Colonic mucosa (tissue), 4 donors: ENCODE measurements at places on chromosomes 2 and 18.
A peak's percentile ranks its signal among the peaks of the same experiment; 100 is the strongest.

- H3K4me1 ChIP-seq = no peaks in the 10 kb centered on the region
- no peaks in the 10 kb centered on the region for H3K36me3 ChIP-seq
- no peak overlapping the region for H3K4me3 ChIP-seq
These were observed 269.5 kb downstream of the EIPR1 start for GRCh38 chr2:3108105-3108504.

DNA sequence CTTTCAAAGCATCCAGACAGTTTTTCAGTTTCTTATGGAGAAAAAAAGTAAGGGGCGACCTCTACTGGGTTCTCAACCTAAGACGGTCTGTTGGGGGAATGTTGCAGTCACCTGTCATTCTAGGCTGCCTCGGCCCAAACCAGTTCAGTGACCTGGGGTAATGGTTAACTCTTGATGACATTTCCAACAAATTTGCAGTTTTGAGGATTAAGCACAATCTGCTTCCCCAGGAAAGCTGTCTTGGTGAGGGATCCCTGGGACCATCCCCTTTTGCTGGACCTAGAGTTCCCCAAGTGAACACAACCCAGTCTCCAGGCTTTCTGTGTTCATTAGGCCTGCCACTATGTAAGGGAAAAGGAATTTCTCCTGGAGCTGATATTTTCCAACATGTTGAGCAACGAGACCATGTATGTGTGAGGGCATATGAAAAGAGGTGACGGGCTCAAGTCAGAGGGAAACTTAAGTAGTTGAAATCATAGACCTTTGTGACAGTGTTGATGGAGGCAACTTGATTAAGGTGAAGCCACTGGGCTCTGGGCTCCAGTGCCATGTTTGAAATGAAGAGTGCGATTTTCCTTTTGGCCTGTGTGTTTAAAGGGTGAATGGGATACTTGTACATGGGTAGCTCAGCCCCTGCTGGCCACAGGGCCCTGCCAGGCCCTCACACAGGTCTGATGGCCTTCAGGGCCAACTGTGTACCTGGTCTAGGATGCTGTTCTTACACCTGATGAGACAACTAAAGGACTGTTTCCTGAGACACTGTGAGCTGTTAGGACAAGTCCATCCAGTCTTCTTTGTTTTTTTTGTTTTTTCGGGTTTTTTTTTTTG lies 27.0 kb downstream of the FOSL2 start:
- no peak overlapping the region for H3K4me3 ChIP-seq
- H3K4me1 ChIP-seq = no peaks in the 10 kb centered on the region
- no peak for DNase-seq
- no peak overlapping the region for H3K27ac ChIP-seq
- peaks cover 6% of the 10 kb centered on the region for H3K36me3 ChIP-seq

DNA sequence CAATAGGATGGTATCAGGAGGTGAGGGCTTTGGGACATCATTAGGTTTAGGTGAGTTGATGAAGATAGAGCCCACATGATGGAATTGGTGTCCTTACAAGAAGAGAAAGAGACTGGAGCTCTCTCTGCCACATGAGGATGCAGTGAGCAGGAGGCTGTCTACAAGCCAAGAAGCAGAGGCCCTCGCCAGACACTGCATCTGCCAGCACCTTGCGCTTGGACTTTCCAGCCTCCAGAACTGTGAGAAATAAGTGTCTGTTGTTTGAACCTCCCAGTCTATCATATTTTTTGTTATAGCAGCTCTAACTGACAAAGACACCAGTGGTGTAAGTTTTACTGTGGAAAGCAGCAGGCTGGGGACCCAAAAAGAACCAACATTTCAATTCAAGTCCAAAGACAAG lies 571.1 kb upstream of the ID2 start:
- no peak overlapping the region for H3K4me3 ChIP-seq
- H3K27ac ChIP-seq = no peak overlapping the region
- no peaks in the 10 kb centered on the region for H3K27me3 ChIP-seq
- DNase-seq = no peak

DNA sequence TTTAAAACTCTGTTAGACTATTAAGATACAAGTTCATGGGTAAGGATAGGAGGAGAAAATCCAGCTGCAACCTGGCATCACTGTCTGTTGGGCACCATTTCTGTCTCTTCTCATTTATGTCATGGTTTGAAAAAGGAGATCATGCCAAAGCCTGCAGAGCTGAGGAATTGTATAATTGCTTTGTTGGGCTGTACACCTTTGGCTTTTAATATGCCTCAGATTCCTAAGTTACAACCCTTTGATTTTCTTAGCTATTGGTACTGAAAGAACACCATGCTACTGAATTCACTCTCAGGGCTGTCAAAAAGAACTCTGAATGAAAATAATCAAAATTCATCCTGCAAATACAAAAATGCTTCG lies 174.3 kb downstream of the ACKR3 start:
- H3K4me3 ChIP-seq = no peak overlapping the region
- H3K36me3 ChIP-seq = no peaks in the 10 kb centered on the region
- DNase-seq = no peak
- H3K27ac ChIP-seq = no peak overlapping the region

DNA sequence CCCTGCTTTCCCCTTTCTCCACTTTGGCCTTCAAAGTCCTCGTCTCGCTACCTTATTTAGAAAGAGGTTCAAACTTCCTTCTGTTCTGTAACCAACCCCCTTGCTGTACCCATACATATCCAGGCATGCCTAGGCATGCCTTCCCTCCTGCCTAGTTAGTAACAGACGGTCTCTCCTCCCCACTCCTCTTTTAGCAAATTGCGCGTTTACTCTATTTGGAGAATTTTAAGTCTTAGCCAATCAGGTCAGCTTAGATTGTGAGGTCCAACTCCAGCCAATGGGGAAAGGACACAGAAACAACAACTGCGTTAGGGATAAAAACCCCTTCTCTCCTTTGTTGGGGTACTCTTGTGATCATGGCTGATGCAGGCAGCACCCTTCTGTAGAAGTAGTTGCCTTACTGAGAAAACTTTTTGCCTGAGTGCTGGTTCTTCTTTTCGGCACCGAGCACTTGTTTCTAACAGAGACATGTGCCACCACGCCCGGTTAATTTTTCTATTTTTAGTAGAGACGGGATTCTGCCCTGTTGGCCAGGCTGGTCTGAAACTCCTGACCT lies 85.9 kb upstream of the FOXI3 start:
- no peaks in the 10 kb centered on the region for H3K36me3 ChIP-seq
- H3K27ac ChIP-seq = no peak overlapping the region
- no peak for DNase-seq
- H3K27me3 ChIP-seq = no peaks in the 10 kb centered on the region

- no peak overlapping the region for H3K27ac ChIP-seq
- H3K36me3 ChIP-seq = no peaks in the 10 kb centered on the region
- no peaks in the 10 kb centered on the region for H3K4me1 ChIP-seq
- no peak for DNase-seq
- no peak overlapping the region for H3K4me3 ChIP-seq
- no peaks in the 10 kb centered on the region for H3K27me3 ChIP-seq
These were observed 647.7 kb upstream of the ZNF804A start for GRCh38 chr2:183950673-183951072.

DNA sequence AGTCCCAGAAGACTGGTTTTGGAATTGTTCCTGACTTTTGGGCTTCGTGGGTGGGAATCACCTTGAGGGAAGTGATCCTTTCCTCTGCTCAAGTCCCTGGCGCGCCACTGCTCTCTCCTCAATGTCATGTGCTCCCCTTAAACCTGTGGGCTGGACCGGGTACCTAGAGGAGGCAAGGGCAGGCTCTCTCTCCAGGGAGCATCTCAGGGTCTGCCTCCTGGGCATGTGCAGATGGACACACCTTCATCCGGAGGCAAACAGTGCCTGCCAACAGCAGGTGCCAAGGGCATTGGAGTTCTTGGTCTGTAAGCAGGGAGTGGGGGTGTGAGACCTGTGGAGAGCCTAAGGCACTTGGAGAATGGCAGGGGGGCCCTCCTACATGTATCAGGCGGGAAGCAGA lies 142.6 kb downstream of the INHBB start:
- H3K27ac ChIP-seq = no peak overlapping the region
- no peaks in the 10 kb centered on the region for H3K36me3 ChIP-seq
- H3K27me3 ChIP-seq = no peaks in the 10 kb centered on the region
- no peak overlapping the region for H3K4me3 ChIP-seq
- DNase-seq = no peak
- H3K4me1 ChIP-seq = no peaks in the 10 kb centered on the region

DNA sequence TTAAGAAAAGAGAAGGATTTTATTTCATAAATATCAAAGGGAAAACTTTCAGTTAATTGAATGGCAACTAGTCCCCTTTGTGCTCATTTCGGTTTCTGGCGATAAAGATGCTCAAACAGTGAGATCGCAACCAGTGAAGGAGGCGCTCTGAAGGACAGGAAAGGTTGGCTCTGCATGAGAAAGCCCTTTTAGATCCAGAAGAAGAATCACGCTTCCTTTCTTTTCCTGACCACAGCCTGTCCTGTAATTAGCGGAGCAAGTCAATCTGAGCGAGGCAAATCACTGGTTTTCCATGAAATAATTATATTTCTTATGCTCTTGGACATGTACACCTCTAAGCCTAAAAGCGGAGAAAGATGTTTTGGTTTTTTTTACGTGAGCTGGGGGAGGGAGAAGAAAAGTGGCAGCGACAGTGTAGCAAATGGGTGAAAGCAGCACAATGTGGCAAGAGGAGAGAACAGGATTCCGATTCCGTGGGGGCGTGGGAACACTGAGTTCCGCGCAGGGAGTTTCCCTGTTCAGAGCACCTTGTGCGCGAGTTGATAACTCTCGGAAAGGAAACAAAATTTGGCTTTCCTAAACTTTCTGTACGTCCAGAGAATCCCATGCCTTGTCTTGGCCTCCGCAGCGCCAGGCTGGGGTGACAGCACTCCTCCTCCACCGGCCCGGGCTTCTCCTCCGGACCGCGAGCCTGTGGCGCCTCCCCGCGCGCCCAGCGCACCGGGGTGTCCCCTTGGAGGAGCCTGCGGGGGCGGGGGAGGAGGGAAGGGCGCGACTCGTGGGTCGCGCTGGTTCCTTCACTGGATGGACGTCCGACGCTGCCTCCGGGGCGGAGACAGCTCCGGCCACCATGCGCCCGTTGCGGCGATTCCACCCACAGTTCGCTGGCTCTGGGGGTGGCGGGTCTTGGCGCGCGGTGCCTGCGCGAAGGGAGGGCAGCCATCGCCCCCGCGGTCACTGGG lies 620 bp upstream of the SLC9A2 start:
- H3K27ac ChIP-seq = peak overlapping the region; percentile 87
- H3K4me1 ChIP-seq = no peaks in the 10 kb centered on the region
- peak; percentile 79 for DNase-seq
- peak overlapping the region; percentile 63 for H3K4me3 ChIP-seq
- H3K36me3 ChIP-seq = no peaks in the 10 kb centered on the region

DNA sequence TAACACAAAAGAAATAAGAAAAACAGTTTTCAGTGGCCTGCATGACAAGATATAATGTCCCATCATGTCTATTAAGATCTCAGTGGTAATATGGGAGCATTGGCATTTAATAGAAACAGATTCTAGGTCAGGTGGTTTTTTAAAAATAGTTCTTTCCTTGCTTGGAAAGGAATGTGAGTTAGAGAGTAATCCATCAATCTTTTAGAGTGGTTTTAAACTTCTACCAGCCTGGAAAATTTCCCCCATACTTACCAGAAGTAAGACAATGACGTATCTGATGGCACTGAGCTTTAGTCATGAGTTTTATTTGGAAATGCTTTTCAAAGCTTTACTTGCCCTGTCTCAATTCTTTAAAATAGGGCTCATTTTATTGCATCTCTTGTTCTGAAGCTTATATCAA lies 441.7 kb upstream of the SMIM21 start:
- no peak overlapping the region for H3K4me3 ChIP-seq
- no peaks in the 10 kb centered on the region for H3K27me3 ChIP-seq
- H3K27ac ChIP-seq = no peak overlapping the region
- no peaks in the 10 kb centered on the region for H3K4me1 ChIP-seq
- no peak for DNase-seq

DNA sequence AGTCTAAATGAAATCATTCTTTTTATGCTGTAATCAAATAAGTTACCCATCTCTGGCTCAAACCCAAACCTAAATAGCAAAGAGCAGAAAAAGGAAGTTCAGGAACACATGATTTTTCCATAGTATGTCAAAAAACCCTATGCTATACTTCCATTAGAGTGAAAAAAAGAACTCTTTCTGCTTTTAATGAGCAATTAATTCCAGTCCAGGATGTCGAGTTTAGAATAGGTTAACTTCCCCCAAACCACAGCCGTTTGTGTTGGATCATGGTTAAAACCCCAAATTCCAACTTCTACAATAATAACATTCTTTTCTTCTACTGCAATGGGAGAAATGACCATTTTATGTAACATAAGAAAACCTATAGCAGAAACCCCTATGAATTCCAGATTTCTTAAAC lies 171.1 kb upstream of the NRP2 start:
- DNase-seq = no peak
- H3K4me1 ChIP-seq = no peaks in the 10 kb centered on the region
- no peak overlapping the region for H3K27ac ChIP-seq
- H3K4me3 ChIP-seq = no peak overlapping the region

DNA sequence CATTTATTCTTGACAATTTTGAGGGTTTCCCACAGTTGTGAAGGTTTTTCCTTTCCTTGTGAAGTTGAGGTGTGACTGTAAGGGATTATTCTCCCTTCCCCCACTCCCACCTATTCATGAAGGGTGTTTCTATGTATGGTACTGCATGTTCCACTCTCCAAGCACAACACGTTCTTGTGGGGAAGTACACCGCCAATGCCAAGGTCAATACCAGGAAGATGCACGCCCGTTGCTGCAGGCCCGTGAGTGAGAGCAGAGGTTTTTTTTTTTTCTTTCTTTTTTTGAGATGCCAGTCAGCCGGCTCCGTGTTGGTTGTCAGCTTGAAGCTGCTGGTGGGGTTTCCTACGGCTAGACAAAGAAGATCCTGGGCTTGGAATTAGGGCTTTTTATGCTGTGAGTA lies 38.6 kb upstream of the EPHA4 start:
- H3K4me3 ChIP-seq = no peak overlapping the region
- H3K36me3 ChIP-seq = no peaks in the 10 kb centered on the region
- H3K27me3 ChIP-seq = no peaks in the 10 kb centered on the region

DNA sequence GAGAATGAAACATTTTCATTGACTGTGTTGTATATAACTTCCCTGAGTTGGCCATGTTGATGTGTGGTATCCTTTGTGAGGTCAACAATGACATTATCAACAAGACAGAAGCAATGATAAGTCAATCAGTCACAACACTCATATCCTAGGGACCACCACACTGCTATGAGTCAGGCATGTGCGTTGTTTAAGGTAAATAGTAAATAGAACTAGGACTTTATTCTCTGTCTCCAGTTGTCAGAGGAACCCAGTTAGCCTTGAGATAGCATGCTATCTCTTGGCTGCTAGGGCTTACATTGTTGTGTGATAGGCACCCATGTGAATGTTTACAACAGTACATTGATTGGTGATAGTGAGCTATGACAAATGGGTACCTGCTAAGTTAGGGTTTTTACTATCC lies 37.3 kb downstream of the GPD2 start:
- H3K27ac ChIP-seq = no peak overlapping the region
- no peaks in the 10 kb centered on the region for H3K36me3 ChIP-seq
- H3K4me1 ChIP-seq = no peaks in the 10 kb centered on the region
- no peaks in the 10 kb centered on the region for H3K27me3 ChIP-seq
- DNase-seq = no peak
